Aorta (tissue), 5 donors: ENCODE measurements at places on chromosomes 5 and 9. TPM values are rescaled to one million over a fixed set of nuclear protein-coding genes. Genes with fewer than 3 reads are reported as not detected.

The ACOT12 gene
- total RNA-seq: 0.18 TPM

The GRM6 gene
- not detected for total RNA-seq

- DNase-seq: no peak
These were observed 33.4 kb upstream of the TTC1 start for GRCh38 chr5:159975462-159976019.

DNA sequence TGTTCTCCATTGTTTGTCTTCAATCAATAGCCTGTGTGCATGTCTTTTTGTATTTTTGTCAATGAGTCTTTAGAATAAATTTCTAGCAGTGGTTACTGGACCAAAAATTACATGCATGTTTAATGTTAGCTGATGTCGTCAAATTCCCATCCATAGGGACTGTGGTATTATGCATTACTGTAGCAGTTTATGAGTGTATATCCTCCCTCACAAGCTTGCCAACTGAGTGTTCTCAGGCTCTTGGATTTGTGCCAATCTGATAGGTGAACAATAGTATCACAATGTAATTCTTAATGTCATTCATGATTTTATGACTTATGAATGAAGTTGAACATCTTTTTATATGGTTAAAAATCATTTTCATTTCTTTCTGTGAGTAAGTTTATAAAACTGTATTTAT is 13.0 kb downstream of the SNX24 start:
- DNase-seq: no peak

DNA sequence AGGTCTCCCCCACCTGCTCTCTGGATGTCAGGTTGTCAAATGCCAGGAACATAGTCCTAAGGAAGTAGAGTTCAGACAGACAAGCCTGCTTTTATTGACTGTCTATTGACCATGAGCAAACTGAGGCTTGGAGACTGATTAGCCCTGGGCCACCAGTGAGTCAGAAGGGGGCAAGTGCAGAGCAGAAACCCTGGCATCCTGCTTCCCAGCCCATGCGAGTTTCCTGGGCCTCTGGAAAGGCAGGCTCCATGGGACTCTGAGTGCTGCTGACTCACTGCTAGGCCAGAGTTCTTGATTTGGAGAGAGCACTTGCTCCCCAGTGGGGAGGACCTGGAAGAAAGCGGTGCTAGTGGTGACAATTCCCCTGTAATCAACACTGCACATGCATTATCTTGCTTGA is 2.8 kb upstream of the HBEGF start:
- no peak for DNase-seq

DNA sequence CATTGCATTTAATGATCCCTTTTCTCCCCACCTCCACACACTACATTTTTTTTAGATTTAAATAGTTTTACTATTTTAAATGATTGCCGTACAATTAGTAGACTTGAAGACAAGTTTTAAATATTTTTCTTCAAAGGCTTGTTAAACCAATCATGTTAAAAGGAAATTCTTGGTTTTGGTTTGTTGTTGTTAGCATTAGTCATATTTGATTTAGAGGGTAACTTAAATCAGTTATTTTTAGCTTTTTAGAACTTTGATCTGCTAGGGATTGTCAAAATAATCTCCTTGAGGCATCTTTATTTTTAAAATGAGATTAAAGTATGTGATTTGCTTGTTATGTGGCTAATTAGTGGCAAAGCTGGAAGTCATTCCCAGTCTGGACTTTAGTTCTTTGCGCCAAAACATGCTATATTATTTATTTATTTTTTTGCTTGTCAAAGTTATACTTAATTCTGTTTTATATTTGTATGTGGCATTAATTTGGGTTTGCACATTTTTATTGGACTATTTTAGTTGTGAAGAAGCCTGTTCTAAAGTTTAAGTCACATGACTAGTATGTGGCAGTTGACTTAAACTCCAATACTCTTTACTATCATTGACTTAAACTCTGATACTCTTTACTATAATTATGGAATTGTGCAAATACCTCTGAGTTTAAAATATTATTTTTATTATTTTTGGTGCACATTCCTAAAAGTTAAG is 14.7 kb downstream of the ITGA1 start:
- DNase-seq: no peak

The CD274 gene
- 5.7 TPM for total RNA-seq

DNA sequence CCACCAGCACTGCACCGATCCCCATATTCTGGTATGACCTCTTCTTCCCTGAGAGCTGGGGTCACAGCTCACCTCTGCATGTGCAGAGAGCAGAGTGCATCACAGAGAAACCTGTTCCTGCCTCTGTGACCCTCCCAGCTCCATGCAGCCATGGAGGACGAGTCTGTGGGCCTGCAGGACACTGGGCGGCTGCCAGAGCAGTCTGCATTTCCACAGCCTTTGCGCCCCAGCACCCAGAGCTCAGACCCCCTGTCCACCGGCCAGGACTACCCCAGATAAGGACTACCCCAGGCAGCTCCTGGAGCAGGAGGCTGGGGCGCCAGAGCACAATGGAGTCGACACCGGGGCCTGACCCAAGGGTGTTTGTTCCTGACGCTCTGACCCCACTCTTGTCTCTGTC is 308.1 kb upstream of the IRX1 start:
- peak; percentile 65 for DNase-seq

GRCh38 chr9:101442318-101442717 is 6.7 kb upstream of the ALDOB start:
- no peak for DNase-seq

The TXNDC15 gene
- total RNA-seq: 79.6 TPM
